ENCODE measurements at places on chromosomes 16 and 17. TPM values are rescaled to one million over a fixed set of nuclear protein-coding genes. Genes with fewer than 3 reads are reported as not detected.
A peak's percentile ranks its signal among the peaks of the same experiment; 100 is the strongest.

GRCh38 chr17:40577611-40578065 lies 12.4 kb upstream of the CCR7 start:
- no peak for DNase-seq

DNA sequence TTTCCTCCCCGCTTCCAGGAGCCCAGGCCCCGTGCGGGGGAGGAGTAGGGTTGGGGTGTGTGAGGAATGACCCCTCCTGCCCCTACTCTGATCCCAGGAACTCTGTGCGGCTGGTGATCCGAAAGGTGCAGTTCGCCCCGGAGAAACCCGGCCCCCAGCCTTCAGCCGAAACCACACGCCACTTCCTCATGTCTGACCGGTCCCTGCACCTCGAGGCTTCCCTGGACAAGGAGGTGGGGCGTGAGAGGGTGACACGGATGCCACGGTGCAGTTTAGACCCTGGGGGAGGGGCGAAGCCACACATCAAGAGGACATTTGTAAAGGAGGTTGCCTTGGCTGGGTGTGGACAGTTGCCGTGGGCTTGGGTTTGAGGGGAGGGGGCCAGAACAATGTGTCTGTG lies 7.4 kb downstream of the ARRB2 start:
- DNase-seq = no peak

KRTAP4-4 gene
- not detected for total RNA-seq

ATP2A3 gene
- total RNA-seq = 29.7 TPM

SCNN1B gene
- total RNA-seq = 10.7 TPM

DNA sequence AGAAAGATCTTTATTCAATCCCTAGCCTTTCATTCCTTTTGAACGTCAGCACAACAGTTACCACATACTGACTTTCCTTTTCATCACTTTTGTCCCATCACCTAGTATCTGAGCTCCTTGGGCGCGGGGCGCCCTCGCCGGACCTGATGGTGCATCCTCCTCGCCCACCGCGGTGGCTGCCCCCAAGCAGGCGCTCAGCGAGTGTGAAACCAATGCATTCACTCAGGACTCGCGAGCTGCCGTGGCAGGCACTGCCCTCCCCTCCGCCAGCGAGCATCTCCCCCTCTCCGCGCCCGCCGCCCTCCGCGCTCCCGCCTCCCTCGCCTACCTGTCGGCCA lies 756 bp downstream of the KLHL11 start:
- no peak for DNase-seq

DNA sequence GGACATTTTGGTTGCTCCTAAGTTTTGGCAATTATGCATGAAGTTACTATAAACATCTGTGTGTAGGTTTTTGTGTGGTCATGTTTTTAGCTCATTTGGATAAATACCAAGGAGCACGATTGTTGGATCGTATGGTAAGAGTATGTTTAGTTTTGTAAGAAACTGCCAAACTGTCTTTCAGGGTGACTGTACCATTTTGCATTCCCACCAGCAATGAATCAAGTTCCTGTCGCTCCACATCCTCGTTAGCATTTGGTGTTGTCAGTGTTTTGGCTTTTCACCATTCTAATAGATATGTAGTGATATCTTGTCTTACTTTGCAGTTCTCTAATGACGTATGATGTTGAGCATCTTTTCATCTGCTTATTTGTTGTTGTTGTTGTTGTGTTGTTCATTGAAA lies 20.2 kb downstream of the TENT4B start:
- no peak for DNase-seq

RECQL5 gene
- total RNA-seq = 46.1 TPM

RNF112 gene
- 0.10 TPM for total RNA-seq

CES5A gene
- not detected for total RNA-seq

- DNase-seq = peak; percentile 30
These were observed 497 bp downstream of the SMIM5 start for GRCh38 chr17:75633486-75634375.

DNA sequence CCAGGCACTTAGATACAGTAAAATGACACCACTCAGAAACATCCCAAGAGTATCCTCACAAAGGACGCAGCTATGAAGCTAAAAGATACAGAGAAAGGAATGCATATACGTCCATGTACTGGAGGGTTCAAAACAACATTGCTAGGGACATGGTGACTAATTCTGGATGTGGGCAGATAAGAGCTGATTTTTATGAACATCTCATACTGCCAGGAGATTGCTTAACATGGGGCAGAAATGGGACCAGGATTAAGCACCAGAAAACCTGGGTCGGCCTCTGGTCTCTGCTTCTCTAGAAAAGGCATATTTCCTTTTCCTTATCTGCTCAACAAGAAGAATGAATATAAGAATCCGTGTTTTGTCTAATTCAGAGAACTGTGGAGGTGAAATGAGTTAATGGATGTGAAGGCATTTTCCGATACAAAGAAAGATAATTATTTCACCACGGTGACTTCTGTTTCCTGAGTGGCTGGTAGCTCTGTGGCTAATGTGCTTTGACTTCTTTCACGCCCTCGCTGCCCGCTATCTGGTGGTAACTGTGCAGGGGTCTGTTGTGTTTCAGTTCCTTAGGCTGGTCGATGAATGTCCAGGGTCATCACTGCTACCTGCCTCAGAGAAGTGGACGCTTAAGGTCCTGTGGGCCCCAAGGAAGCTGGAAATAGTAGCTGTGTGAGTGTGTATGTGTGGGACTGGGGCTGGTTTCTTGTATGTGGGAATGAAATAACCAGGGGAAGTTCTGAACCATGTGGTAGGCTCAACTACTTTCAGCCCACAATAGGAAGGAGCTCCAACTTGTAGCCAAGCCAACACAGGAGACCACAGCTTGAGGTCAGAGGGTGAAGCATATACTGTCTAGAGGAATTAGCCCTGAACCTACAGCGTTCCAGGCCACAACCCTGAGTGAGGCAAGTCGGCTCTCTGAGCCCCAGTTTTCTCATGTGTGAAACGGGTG lies 15.8 kb upstream of the CCL5 start:
- DNase-seq = no peak

AARS1 gene
- 115 TPM for total RNA-seq

DNA sequence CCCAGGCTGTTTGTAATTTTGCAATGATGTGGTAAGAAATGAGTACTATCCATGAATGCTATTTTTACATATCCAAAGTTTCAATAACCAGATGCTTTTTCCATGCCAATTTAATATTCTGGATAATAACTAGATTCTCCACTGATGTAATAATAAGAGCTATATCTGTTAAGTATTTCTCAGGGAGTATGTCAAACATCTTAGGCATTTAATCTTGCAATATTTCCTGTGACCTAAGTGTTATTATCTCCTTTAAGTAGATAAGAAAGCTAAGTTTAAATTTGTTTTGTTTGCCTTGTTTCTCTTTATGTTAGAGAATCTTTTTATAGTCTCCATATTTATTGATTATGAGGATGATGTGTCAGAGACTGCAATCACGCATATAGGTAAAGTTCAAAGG lies 32.3 kb upstream of the HS3ST3A1 start:
- no peak for DNase-seq

GRCh38 chr17:29844339-29845048 lies 85.5 kb downstream of the SSH2 start:
- no peak for DNase-seq

DNA sequence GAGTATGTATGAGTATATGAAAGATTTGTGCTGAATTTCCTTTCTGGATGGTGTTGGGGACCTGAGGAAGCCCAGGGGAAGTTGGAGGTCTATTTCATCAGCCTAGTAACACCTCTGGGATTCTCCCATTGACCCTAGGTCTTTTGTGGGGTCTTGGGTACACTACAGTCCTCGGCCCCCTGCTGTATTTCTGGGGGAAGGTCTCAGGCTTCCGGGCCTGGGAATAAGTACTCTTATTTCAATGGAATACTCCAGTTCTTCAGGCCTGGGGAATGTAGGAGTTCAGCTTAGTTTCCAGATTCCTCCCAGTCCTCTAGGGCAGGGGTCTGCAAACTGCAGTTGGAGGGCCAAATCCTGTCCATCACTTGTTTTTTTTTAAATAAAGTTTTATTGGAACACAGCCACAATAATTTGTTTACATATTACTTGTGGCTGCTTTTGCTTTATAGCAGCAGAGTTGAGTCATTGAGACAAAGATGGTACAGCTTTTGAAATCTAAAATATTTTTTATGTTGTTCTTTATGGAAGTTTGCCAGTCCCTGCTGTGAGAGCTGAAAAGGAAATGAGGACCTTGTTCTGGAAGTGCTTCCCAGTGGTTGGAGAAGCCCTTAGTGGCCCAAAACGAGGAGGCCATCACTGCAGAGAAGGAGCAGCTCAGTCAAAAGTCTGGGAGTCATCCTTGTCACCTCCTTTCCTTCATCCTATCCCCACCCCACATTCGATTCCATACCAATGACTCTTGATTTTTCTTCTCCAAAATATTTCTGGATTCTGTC lies 142.5 kb upstream of the HS3ST2 start:
- DNase-seq = no peak

ZNF18 gene
- total RNA-seq = 7.4 TPM

DNA sequence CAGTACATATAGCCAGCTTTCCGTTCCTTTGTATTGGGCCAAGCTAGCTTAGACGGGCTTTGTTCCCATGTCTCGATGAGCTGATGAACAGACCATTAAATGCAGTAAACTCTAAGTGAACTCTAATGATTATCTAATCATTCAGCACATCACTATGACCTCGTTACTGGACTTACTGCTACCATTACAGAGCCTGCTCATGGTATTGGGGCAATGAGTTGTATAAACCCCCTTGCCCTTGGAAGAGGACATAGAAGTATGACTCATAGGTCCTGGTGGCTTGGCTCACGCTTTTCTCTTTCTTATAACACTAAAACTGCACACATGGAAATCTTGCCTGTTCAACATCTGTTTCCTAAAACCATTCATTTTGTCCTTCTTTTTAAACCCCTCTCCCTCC lies 93.6 kb upstream of the DYNLRB2 start:
- no peak for DNase-seq

DHRS7C gene
- total RNA-seq = not detected
